ENCODE measurements at places on chromosomes 12 and 14.

GRCh38 chr12:88175544-88175943, 33.4 kb downstream of the TMTC3 start:
- DNase-seq, result no peak

DNA sequence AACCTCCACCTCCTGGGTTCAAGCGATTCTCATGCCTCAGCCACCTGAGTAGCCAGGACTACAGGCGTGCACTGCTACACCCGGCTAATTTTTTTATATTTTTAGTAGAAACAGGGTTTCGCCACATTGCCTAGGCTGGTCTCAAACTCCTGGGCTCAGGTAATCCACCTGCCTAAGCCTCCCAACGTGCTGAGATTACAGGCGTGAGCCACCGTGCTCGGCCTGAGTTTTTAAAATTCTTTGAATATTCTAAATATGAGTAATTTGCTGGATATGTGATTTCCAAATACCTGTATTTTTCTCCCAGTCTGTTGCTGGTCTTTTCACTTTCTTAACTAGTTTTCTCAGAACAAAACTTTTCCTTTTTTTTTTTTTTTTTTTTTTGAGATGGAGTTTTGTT, 27.4 kb downstream of the GIT2 start:
- DNase-seq, result no peak

DNA sequence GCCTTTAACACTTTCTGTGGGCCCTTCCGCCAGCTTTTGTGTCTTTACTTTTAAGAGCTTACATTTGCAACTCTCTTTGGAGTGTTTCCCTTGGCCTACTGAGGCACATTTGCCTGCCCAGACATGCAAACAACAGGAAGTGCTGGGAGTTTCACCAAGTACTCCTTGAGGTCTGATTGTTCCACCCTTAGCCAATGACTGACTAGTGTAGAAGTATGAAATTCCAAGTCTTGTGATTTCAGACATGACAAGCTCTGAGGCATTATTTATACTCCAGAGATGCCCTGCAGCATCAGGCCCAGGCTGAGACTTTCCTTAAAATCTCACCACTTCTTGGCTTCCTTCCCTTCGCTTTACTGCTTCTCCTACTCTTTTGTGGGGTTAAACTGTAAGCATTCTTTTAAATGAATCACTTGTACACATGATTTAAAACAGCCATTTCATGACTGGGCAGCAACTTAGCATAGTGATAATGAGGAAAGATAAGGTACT, 174.1 kb downstream of the SLC6A15 start:
- no peak for DNase-seq

DNA sequence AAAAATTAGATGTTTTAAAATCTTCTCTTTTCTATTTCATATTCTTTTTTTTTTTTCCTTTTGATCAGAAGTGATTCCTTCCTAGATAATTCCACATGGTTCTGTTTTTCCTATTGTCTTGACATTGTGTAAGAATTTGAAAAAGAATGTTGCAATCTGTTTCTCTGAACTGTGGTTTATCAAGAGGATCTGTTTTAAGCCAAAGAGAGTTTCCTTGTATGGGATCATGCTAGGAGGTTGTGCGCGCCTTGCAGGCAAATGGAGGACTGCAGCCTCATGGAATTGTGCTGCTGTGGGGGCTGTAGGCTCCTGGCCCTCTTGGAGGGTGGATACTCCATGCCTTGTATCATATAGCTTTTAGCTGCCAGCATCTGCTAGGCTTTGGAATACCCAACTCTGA, 43.3 kb upstream of the MBIP start:
- DNase-seq, result no peak

- DNase-seq, result no peak
Observed at GRCh38 chr12:12338527-12339168, 11.4 kb downstream of the MANSC1 start.

GRCh38 chr12:105977236-105977635, 161.5 kb downstream of the NUAK1 start:
- no peak for DNase-seq

GRCh38 chr12:123543541-123543940, 10.0 kb upstream of the RILPL1 start:
- no peak for DNase-seq

- no peak for DNase-seq
Observed at GRCh38 chr12:52380271-52380694, 5.2 kb downstream of the KRT84 start.

- no peak for DNase-seq
Observed at GRCh38 chr12:1829306-1829900, 9.0 kb downstream of the LRTM2 start.

DNA sequence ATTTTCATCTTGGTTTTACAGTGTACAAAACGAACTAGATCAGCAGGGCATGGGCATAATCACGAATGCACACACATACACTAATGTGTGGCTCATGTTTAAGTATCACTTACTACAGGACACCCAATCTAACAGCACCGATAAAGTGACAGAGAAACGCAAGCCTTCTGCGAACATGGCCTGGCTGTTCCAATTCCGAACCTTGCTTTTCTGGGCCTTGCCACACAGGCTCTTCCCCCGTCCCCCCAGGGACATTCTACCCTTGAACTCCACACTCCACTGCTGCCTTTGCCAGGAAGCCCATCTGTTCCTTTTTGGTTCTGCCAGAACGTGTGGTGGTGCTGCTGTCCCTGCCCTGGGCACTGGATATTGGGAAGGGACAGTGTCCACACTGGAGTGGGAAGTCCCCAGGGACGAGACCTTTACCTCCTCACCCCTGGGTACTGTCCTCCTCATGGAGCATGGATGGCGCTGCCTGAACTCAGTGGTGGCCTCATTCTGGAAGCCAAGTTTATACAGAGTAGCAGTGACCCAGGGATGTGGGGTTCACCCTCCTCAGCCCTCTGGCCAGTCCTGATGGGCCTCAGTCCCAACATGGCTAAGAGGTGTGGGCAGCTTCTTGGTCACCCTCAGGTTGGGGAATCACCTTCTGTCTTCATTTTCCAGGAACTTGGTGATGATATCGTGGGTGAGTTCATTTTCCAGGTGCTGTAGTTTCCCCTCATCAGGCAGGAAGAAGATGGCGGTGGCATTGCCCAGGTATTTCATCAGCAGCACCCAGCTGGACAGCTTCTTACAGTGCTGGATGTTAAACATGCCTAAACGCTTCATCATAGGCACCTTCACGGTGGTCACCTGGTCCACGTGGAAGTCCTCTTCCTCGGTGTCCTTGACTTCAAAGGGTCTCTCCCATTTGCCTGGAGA, 7.9 kb downstream of the SERPINA1 start:
- no peak for DNase-seq
